Activated naive CD8-positive, alpha-beta T cell treated with anti-CD3 and anti-CD28 coated beads, Interleukin-2, amount 50 U/mL, for 16 hours (primary cell): ENCODE measurements at places on chromosomes 16 and 17.
A peak's percentile ranks its signal among the peaks of the same experiment; 100 is the strongest.

DNA sequence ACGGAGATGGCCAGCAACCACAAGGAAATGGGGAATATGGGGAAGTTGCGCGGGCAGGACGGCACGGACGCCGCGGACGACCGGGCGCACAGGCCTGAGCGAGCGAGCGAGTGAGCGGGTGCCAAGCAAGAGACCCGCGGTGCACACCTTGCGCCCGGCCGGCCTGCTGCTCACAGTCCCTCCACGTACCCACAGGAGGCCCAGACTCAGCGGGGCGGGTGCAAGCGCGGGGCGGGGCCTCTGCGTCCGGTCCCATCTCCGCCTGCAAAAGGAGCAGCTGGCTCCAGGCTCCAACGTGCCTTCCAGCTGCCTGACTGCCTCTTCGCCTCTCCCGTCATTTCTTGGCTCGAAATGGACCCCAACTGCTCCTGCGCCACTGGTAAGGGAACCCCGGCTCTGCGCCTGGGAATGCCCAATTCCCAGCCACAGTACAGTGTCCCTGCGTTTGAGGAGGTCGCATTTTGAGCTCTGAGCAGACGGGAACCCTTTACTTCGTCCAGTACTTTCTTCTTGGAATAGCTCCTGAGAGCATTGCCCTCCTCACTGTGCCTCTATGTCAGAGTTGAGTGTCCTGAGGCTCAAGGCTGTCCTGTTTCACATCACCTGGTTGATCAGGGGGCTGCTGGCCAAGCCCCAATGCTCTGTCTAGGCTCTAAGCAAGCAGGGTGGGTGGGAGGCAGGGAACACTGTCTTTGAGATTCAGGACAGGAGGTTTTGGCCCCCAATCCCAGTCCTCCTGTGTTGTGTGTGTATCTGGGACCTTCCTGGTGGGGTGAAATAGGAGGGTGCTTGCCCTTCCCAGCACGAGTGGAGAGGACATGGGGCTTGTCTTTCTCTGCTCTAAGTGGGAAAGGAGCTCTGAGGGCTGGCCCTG lies 8.1 kb upstream of the MT1E start:
- no peak for DNase-seq

- DNase-seq, result no peak
Measured at GRCh38 chr16:74560912-74561311, 46.0 kb downstream of the GLG1 start.

GRCh38 chr16:47866423-47866822 lies 289.4 kb downstream of the ABCC12 start:
- no peak for DNase-seq

DNA sequence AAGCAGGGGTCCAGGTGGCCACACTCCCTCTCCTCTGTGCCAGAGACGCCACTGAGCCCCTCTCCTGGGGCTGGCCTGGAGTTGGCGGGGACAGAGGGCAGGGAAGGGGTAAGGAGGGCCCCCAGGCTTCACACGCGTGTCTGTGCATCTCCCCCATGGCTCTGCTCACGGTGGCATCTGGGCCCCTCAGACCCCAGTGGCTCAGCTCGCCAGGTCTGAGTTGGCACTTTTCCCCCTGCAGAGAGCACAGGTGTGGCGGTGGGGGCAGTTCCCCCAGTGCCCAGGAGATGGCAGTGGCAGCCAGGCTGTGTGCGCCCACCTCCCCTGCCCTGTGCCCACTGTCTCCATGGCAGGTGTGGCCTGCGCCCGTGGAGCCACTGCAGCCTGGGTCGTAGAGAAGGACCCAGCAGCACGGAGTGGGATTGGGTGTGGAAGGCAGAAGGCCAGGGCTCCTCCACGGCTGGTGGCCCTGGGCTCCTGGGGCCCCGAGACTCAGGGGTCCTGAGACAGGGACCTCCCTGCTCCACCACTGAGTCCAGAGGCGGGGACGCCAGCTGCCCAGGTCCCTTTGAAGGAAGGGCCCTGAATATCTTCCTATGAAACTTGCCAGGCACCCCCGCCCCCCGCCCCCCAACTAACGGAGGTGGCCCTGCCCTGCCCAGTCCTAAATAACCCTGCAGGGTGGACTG lies 4.3 kb upstream of the APRT start:
- DNase-seq, result peak; percentile 19

GRCh38 chr17:71063127-71063526 lies 893.8 kb downstream of the KCNJ2 start:
- no peak for DNase-seq

- no peak for DNase-seq
Measured at GRCh38 chr16:77450790-77451487, 16.1 kb upstream of the ADAMTS18 start.
